Heart right ventricle (tissue), 16 donors: ENCODE measurements at places on chromosomes 13 and 19. TPM values are rescaled to one million over a fixed set of nuclear protein-coding genes. Genes with fewer than 3 reads are reported as not detected.

SERP2 gene
- 12.1 TPM for total RNA-seq

ELL gene
- total RNA-seq = 13.1 TPM

FBXO17 gene
- 1.5 TPM for total RNA-seq

PEAK3 gene
- total RNA-seq = 1.1 TPM

NTF4 gene
- total RNA-seq = not detected

APC2 gene
- total RNA-seq = 0.12 TPM

CEACAM4 gene
- total RNA-seq = 0.26 TPM

FOXA3 gene
- total RNA-seq = not detected

ZNF584 gene
- 20.4 TPM for total RNA-seq

FFAR3 gene
- not detected for total RNA-seq

ZNF175 gene
- 6.3 TPM for total RNA-seq

LILRA1 gene
- 0.38 TPM for total RNA-seq

ZIK1 gene
- 3.1 TPM for total RNA-seq

HSD17B14 gene
- 4.6 TPM for total RNA-seq

ZSCAN4 gene
- not detected for total RNA-seq

OR4F17 gene
- total RNA-seq = not detected

DNA sequence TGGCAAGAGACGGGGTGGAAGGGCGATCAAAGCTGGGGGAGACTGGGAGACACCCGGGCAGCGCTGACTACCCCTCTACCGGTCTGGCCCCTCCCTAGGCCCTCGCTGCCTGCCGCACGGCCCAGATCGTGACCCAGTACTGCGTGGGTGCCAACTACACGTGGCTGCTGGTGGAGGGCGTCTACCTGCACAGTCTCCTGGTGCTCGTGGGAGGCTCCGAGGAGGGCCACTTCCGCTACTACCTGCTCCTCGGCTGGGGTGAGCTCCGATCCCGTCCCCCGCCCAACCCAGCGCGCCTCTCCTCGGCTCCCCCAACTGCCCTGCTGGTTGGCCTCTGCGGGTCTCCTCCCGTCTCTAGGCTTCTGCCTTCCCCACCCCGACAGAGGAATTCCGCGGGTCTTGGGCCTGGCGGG, 8.8 kb downstream of the GIPR start:
- DNase-seq = no peak

- DNase-seq = no peak
These were observed 66.4 kb downstream of the DCT start for GRCh38 chr13:94412870-94413597.

DNA sequence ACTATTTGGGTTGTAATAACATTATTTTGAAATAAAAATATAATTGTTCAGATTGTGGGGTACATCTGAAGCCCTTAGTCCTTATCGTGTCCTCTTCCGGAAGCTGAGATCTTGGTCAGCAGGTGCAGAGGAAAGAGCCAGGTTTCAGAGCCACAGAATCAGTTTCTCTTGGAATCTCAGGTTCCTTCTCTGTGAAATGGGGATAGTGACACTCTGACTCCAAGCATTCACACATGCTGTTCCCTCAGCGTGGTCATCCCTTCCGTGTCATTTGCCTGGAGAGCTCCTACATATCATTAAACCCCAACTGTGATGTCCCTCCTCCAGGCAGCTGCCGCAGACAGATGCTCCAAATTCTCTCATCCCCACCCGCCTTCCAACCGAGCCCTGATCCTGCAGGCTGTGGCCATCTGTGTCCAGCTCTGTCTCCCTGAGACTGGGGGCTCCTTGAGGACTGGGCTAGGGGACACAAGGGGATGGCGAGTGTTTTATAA, 59.8 kb downstream of the AP1M1 start:
- no peak for DNase-seq

DNA sequence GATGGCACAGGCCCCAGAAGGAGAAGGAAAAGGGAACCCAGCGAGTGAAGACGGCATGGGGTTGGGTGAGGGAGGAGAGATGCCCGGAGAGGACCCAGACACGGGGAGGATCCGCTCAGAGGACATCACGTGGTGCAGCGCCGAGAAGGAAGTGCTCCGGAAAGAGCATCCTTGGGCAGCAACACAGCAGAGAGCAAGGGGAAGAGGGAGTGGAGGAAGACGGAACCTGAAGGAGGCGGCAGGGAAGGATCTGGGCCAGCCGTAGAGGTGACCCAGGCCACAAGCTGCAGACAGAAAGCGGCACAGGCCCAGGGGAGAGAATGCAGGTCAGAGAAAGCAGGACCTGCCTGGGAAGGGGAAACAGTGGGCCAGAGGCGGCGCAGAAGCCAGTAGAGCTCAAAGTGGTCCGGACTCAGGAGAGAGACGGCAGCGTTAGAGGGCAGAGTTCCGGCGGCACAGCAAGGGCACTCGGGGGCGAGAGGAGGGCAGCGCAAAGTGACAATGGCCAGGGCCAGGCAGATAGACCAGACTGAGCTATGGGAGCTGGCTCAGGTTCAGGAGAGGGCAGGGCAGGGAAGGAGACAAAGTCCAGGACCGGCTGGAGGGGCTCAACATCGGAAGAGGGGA, 1.1 kb downstream of the PPP1R12C start:
- DNase-seq = peak; percentile 77

GRCh38 chr19:19997656-19998268, 41.5 kb downstream of the ZNF682 start:
- DNase-seq = peak; percentile 21

GRCh38 chr19:51721905-51722304, 1.9 kb downstream of the HAS1 start:
- DNase-seq = no peak

- DNase-seq = peak; percentile 77
These were observed 13.1 kb downstream of the EPS8L1 start for GRCh38 chr19:55088543-55089341.

- no peak for DNase-seq
These were observed 24.2 kb downstream of the EPN1 start for GRCh38 chr19:55699221-55699620.

DNA sequence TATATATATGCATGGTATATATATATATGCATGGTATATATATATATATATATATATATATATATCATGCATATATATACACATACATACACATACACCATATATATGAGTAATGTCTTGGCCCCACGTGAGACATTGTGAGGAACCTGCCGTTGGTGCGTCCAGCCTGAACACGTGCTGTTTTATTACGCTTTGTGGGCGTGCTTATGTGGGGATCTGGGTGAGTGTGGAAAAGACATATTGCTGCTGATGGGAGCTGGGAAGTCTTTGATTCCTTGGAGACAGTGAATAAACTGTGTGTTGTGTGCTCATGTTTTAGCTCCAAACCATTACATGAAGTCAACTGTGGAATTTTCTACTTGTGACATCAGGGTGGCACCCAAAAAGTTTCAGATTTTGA, 28.9 kb downstream of the KCTD15 start:
- no peak for DNase-seq

- no peak for DNase-seq
These were observed 353.1 kb downstream of the EFNB2 start for GRCh38 chr13:106182404-106182803.

DNA sequence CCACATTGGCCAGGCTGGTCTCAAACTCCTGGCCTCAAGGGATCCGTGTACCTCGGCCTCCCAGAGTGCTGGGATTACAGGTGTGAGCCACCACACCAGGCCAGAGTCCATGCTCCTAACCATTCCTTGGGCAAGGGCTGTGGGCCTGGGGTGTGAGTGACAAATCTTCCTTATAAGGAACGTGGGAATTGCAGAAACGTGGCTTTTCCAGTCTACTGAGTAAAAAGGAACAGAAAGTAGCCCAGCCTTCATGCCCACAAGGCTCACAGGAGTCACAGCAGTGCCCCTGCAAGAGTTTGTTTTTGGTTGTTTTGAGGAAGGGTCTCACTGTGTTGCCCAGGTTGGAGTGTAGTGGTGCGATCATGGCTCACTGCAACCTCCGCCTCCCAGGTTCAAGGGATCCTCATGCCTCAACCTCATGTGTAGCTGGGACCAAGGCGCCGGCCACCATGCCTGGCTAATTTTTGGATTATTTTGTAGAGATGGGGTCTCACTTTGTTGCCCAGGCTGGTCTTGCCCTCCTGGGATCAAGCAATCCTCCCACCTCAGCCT, 5.1 kb downstream of the MYPOP start:
- no peak for DNase-seq

DNA sequence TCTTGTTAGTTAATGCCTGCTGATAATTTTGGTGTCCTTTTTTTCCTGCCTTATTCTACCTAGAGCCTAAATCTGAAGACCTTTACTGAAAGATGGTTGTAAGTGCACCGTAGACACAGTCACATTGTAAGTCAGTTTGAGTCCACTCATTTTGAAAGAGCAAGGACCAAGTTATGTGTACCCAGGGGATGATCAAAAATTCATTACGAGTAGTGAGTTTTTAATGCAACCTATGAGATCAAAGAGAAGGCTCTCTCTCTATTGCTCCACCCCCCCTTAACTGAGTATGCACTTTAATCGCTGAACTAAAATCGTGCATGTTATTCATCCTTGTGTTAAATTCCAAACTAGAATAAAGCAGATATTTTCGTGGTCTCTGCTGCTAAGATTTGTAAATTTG, 1.8 kb downstream of the RAP2A start:
- no peak for DNase-seq

- DNase-seq = peak; percentile 78
These were observed 25.5 kb upstream of the SLC1A5 start for GRCh38 chr19:46813839-46814358.

GRCh38 chr19:48716562-48717291, 2.8 kb downstream of the MAMSTR start:
- DNase-seq = peak; percentile 69

DNA sequence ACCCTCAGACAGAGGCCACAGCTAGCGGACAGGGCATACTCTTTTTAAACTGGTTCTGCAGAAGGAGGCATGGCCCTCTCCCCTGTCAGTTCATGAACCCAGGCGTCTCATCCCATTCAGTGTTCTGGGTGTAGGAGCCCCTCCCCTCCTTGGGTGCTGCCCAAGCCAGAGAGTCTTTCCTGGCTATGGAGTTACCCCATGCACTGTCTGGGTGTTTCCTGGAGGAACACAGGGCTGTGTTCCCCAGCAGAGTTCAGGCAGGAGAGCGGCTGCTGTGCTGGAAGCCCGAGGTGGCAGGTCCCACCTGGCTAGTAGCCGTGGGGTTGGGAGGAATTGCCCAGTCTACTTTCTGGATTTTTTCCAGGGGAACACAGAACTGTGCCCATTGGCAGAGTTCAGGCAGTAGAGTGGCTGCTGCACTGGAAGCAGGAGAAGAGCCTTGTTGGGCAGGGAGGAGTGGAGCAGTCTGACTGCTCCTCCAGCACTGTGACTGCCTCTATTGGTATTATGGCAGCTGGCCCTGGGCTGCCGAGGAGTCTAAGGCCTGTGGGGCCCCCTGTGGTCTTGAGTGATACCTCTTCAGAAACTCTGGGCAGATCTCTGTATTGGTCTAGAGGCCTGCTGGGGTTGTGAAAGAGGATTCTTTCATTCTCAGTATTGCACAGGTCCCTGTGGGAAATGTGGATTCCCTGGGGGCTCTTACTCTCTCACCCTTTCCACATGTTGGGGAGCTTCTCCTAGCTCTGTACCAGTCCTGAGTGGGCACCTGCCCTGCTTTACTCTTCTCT, 168.3 kb downstream of the PCDH20 start:
- no peak for DNase-seq

DNA sequence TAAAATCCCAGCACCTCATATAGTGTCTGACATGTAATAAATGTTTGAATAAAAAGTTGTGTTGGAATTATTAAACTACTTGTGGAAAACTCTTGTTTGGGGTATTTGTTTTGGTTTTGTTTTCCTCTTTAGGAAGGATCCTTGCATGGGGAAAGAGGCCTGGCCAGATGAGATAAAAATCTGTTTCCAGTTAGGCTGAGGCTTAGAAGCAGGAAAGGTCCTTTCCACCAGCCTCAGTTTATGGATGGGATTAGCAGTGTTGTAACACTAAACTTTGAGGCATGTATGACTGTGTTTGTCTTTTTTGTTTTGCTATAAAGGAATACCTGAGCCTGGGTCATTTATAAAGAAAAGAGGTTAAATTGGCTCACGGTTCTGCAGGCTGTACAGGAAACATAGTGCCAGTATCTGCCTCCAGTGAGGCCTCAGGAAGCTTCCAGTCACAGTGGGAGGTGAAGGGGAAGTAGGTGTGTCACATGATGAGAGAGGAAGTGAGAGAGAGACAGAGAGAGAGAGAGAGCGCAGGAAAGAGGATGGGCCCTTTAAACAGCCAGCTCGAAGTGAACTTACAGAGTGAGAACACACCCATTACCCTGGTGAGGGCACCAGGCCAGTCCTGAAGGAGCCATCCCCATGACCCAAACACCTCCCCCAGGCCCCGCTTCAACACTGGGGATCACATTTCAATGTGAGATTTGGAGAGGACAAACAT, 21.6 kb downstream of the SPATA13 start:
- no peak for DNase-seq

GRCh38 chr19:45071969-45072790, 4.1 kb downstream of the ZNF296 start:
- DNase-seq = no peak

GRCh38 chr13:50261130-50261901, 246.1 kb downstream of the KCNRG start:
- no peak for DNase-seq

- DNase-seq = no peak
These were observed 381.6 kb downstream of the KLF5 start for GRCh38 chr13:73440296-73440895.

- no peak for DNase-seq
These were observed 24.6 kb downstream of the NOSIP start for GRCh38 chr19:49555600-49556411.

GRCh38 chr13:99553033-99553432, 51.8 kb downstream of the TM9SF2 start:
- no peak for DNase-seq

DNA sequence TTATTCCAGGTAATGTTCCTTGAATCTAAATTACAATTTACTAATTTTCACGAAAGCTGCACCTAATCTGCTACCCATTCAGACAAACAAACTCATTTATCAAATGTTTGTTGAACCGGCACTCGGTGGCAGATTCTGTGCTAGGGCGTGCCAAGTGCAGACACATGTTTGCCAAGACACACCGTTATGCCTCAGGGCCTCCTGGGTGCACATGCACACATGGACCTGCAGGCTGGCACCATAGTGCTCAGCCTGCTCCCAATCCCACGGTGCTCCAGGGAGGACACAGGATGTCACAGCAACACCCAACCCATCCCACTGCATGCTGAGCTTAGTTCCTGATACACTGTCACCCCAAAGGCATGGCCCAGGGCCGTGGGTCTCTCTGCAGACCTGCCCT, 7.7 kb downstream of the SCGB2B2 start:
- no peak for DNase-seq

- DNase-seq = peak; percentile 35
These were observed 65.8 kb upstream of the MED4 start for GRCh38 chr13:48160606-48161278.

GRCh38 chr13:47046706-47047105, 149.9 kb upstream of the HTR2A start:
- DNase-seq = no peak

- DNase-seq = no peak
These were observed 16.5 kb downstream of the TYK2 start for GRCh38 chr19:10363789-10364281.

GRCh38 chr13:77388944-77389624, 62.2 kb upstream of the MYCBP2 start:
- no peak for DNase-seq

DNA sequence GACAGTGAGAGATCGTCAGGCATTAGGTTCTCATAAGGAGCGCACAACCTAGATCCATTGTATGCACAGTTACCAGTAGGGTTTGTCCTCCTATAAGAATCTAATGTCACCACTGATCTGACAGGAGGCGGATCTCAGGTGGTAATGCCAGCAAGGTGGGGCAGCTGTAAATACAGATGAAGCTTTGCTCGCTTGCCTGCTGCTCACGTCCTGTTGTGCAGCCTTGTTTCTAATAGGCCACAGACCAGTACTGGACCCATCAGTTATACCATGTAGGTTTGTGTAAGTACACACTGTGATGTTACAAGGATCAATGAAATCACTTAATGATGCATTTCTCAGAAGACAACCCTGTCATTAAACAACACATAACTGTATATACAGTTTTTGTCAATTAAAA, 23.5 kb downstream of the VWA8 start:
- DNase-seq = no peak
